ENCODE measurements at places on chromosomes 12 and 14. TPM values are rescaled to one million over a fixed set of nuclear protein-coding genes. Genes with fewer than 3 reads are reported as not detected.

- no peaks in the 10 kb centered on the region for H3K4me1 ChIP-seq
- DNase-seq: no peak
- no peak overlapping the region for H3K27ac ChIP-seq
- no peak overlapping the region for H3K4me3 ChIP-seq
These were observed 22.1 kb upstream of the CLEC14A start for GRCh38 chr14:38278035-38278434.

DNA sequence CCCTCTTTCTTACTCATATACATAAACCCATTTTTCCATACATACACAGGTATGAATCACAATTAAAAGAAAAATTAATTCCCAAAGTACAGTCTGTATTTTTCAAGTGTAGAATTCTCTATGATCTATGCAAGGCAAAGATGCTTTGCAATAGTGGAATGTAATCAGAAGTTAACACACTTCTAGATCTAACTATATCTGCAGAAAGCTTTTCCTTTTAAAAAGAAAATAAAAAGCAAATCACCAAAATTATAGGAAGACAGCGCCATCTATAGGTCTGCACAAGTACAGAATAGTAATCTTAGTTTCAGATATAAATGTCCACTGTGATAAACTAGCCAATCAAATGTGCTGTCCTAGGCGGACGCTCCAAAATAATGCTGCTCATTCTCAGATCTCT is 22.0 kb downstream of the SLC25A21 start:
- no peaks in the 10 kb centered on the region for H3K4me1 ChIP-seq
- no peak overlapping the region for H3K27ac ChIP-seq
- H3K4me3 ChIP-seq: no peak overlapping the region
- no peak for DNase-seq
- H3K36me3 ChIP-seq: no peaks in the 10 kb centered on the region

DNA sequence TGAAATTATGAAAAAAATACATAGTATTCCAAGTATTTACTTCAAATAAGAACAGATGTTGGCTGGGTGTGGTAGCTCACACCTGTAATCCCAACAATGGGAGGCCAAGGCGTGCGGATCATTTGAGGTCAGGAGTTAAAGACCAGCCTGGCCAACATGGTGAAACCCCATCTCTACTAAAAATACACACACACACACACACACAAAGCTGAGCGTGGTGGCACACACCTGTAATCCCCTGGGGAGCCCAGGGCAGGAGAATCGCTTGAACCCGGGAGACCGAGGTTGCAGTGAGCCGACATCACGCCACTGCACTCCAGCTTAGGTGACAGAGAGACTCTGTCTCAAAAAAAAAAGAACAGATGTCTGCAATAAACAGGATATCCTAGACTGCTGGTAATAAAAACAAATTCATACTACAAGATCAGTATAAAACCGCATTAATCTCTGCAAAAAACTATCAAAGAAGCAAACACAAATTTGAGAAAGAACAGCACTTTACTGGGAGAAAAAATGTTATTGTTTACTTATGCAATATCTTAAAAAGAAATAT is 23.8 kb downstream of the EEA1 start:
- H3K27me3 ChIP-seq: no peaks in the 10 kb centered on the region
- no peak overlapping the region for H3K27ac ChIP-seq
- no peak overlapping the region for H3K4me3 ChIP-seq
- no peaks in the 10 kb centered on the region for H3K4me1 ChIP-seq
- H3K36me3 ChIP-seq: no peaks in the 10 kb centered on the region

Gene MIPOL1
- total RNA-seq: 12.8 TPM

- DNase-seq: no peak
- H3K27ac ChIP-seq: no peak overlapping the region
- H3K36me3 ChIP-seq: no peaks in the 10 kb centered on the region
- H3K27me3 ChIP-seq: peaks cover 32% of the 10 kb centered on the region
- H3K4me3 ChIP-seq: no peak overlapping the region
- no peaks in the 10 kb centered on the region for H3K4me1 ChIP-seq
These were observed 140.0 kb downstream of the NDUFA12 start for GRCh38 chr12:94863321-94864035.

Gene SLCO1A2
- total RNA-seq: not detected

DNA sequence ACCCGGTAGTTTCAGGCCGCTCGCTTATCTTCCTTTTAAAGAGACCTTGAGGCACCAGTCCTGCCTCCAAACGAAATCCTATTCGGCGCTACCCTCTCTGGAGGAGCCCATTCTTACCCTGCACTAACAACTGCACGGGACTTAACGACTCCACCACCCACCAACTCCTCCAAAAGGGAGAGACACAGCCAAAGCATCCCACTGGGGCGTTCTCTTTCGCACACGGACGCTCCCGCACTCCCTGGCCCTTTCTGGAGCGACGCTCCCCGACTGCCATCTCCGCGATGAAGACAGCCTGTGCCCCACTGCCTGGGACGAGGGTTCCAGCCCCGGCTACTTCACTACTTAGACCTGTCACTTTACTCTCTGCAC is 650 bp downstream of the GALC start:
- peaks cover 3% of the 10 kb centered on the region for H3K4me1 ChIP-seq
- peak overlapping the region; percentile 92 for H3K27ac ChIP-seq
- no peak for DNase-seq
- peak overlapping the region; percentile 76 for H3K4me3 ChIP-seq
- no peaks in the 10 kb centered on the region for H3K36me3 ChIP-seq

DNA sequence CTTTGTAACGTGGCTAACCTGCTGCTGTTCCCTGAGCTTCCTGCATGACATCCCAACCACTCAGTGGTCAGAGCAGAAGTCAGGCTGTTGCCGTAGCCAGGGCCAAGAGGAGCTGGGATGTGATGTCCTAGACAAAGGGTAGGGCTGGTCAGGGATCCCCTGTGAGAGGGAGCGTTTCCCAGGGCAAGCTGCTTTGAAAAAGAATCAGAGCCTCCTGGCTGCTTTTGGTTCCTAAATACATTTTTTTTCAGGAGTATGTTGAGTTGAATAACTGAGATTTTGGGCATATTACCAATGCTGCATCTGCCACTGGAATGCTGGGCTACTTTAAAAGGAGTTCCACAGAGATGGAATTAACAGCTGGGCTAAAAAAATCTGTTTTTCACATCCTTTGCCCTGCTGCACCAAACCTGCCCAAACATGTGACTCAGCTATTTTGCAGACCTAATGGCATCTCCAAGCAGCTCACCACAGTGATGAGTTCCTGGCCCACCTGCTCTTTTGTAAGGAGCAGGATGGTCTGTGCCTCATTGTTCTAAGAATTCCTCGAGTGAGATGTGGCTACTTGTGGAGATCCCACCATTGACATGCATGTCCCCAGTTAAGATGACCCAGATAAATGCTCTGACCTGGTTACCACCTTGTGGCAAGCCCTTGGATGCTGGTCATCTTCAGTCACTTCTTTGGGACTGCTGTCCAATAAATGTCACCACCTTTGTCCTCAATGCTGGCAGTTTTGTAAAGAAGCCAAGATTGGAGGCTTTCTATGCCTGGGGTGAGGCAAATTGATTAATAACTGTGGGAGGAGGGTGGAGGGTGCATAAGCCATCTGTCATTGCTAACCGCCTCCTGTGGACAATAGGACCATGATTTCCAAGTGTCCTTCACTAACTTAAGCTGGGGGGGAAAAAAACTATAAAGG is 24.1 kb downstream of the ANKRD13A start:
- no peak overlapping the region for H3K27ac ChIP-seq
- H3K4me3 ChIP-seq: no peak overlapping the region
- H3K4me1 ChIP-seq: peaks cover 7% of the 10 kb centered on the region
- H3K36me3 ChIP-seq: peaks cover 3% of the 10 kb centered on the region
- no peaks in the 10 kb centered on the region for H3K27me3 ChIP-seq

DNA sequence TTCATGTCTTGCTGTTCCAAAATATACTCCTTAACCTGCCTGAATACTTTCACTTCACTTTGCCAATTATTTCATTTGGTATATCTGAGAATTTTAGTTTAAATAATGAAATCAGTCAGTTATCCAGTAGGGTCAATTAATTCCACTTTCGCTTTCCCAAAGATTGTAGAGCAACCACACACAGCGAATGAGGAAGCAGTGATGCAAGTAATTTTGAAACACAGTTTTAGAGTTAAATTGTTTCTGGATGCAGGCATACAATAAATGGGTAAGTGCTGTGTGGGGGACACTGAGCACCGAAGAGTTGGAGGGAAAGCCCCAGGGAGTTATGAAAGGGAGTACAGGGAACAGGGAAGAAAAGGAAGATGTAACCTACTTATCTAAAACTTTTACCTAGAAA is 62.8 kb downstream of the TSHR start:
- no peaks in the 10 kb centered on the region for H3K36me3 ChIP-seq
- H3K27ac ChIP-seq: no peak overlapping the region
- H3K4me3 ChIP-seq: no peak overlapping the region
- H3K4me1 ChIP-seq: no peaks in the 10 kb centered on the region

DNA sequence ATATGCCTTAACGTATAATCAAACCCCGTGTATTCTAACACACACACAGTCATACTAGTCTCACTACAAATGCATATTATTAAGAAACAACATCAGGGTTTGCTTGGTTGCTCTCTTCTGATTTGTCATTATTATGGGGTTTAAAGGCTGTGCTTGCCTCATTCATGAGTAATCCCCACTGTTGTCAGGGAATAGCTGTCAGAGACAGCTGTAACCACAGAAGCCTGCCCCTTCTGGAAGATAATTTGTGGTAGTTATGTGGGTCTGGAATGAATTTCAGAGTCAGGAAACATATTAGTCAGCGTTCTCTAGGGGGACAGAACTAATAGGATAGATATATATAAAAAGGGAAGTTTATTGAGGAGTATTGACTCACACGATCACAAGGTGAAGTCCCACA is 456.9 kb upstream of the TMEM132C start:
- H3K36me3 ChIP-seq: no peaks in the 10 kb centered on the region
- no peak for DNase-seq
- H3K4me3 ChIP-seq: no peak overlapping the region
- H3K27me3 ChIP-seq: no peaks in the 10 kb centered on the region
- no peaks in the 10 kb centered on the region for H3K4me1 ChIP-seq
- no peak overlapping the region for H3K27ac ChIP-seq

Gene DDHD1
- total RNA-seq: 10.6 TPM

- H3K36me3 ChIP-seq: peaks cover 4% of the 10 kb centered on the region
- DNase-seq: no peak
- H3K27me3 ChIP-seq: no peaks in the 10 kb centered on the region
- H3K27ac ChIP-seq: no peak overlapping the region
These were observed 17.3 kb downstream of the COX14 start for GRCh38 chr12:50129290-50129689.

All from Panc1 (cell line).